Fibroblast of skin of left quadriceps (primary cell): ENCODE measurements at places on chromosomes 5 and 9.

DNA sequence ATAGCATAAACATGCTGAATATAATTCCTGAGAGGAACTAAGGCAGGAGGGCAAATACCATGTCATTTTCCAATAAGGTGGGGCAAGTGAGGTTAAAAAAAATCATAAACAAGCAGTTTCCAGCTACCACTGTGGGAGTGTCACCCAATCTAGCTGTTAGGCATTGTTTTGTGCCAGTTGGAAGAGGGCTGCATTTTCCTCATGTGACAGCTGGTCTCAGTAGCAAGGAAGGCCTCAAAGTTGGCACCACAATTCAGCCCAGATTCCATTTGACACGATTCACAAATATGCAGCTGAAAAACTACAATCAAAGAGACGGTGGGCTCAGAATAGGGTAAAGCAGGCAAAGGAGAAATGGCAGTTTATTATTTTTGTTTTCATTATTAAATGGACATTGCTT lies 636.1 kb downstream of the KIF4B start:
- no peak for DNase-seq

DNA sequence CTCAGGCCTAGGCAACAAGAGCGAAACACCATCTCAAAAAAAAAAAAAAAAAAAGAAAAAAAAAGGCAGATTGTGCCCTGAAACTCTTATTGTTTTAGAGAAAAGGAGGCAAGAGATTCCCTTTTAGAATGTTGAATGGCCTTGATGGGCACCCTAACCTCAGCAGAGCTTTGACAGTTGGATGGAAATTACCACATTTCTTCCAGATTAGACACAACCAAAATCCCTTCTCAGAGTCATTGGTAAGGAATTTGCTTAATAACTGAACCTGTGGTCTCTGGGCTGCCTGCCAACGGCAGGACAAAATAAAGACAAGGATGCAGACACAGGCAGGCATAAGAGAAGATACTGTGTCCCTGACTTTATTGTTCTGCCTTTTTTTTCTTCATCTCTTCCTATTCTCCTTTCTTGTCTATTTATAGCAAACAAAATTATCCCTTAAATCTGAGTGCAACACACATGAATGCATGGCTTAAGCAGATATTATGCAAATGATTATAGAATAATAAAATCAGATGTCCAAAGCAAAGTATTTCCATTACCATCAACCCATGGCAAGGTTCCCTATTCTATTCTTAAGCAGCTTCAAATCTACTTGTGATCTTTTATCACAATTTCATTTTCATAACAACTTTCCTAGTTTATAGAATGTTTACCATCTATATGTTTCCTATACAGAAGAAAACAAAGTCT lies 37.3 kb upstream of the TRIO start:
- DNase-seq = peak; percentile 90

DNA sequence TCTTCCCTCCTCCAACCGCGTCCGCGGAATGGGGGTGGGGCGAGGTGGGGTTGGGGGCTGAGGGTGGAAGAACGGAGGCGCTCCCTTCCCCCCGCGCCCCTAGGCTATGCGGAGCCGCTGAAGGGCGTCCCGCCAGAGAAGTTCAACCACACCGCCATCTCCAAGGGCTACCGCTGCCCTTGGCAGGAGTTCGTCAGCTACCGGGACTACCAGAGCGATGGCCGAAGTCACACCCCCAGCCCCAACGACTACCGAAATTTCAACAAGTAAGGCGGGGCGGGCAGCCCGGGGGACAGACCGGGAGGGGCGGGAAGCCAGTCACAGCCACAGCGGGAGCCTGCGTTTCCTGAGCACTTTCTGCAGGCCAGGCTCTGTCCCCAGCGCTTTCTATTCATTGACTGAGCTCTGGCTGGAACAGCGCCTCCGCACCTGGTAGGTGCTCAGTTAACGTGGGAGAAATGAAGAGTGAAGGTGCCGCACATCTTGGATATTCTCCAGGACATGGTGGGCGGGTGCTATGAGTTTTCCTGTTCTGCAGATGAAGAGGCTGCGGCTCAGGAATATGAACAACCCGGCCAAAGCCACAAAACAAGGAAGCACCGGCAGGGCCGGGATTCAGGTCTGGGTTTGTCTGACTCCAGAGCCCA lies 11.3 kb downstream of the MYOZ3 start:
- DNase-seq = no peak

DNA sequence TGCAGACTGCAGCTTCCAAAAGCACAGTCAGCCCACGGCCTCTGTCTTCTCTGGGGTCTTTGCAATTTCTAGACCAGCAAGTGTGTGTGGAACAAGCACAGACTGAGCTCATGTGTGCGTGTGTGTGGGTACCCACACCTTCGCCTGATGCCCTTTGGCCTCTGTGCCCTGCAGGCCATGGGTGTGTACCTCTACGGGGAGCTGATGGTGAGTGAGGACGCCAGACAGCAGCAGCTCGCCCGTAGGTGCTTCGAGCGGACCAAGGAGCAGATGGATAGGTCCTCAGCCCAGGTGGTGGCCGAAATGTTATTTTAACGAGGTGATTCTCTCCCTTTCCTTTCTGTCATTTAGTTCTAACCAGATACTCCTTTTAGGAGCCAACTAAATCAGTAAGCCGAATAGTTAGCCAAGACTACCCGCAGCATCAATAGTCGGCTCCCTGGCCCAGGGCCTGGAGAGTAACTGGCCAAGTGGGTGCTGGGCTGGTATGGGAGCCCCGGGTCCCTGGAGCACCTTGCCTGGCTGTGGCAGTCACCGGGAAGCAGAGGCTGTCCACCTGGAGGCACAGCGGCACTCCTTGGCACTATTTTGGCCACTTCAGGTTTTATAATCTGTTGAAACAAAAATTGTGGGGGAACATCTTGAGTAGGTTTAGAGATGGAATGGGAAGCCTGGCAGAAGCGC lies 235.0 kb downstream of the FANCC start:
- DNase-seq = no peak

DNA sequence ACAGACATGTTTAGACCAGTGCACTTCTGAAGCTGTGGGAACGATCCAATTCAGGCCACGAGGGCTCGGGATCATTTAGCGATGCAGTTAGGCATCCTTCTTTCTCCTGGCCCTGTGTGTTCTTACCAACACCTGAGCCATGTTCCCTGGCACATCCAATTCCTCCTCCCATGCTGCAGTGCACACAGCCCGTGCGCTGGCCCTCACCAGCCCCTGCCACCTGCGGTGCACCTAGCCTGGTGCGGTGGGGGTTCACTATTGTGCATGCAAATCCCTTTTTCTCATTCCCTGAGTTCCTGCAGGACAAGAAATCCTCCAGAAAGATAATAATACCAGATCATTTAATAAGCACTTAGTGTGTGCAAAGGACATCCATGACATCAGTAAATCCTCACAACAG lies 53.5 kb downstream of the NEURL1B start:
- DNase-seq = no peak

- DNase-seq = peak; percentile 26
Observed at GRCh38 chr5:20113031-20113715, 125.2 kb upstream of the CDH18 start.

- no peak for DNase-seq
Observed at GRCh38 chr5:135085936-135086725, 52.1 kb upstream of the PITX1 start.

- DNase-seq = no peak
Observed at GRCh38 chr9:134930398-134930797, 12.7 kb upstream of the FCN1 start.

DNA sequence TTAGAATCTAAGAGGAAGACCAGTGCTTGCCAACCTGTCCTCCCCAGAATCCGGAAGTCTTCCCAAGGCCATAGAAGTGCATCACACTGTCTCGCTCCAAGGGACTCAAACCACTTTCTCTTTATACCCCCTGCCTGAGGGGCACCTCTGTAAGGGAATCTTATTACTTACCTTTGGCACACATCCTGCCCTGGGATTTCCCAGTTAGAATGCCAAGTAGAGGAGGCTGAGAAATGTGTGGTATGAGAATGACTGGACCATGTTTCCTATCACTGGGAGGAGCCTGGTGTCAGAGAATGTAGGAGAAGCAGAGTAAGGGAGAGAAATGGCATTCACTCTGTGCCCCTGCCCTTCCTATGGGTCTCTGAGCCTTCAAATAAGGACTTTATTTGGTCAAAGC lies 85.8 kb downstream of the AOPEP start:
- peak; percentile 28 for DNase-seq

GRCh38 chr5:137700282-137700680 lies 35.6 kb downstream of the KLHL3 start:
- no peak for DNase-seq

GRCh38 chr9:129455151-129455995 lies 165.5 kb downstream of the C9orf50 start:
- DNase-seq = no peak

GRCh38 chr5:90084342-90084741 lies 325.2 kb downstream of the CETN3 start:
- DNase-seq = no peak

DNA sequence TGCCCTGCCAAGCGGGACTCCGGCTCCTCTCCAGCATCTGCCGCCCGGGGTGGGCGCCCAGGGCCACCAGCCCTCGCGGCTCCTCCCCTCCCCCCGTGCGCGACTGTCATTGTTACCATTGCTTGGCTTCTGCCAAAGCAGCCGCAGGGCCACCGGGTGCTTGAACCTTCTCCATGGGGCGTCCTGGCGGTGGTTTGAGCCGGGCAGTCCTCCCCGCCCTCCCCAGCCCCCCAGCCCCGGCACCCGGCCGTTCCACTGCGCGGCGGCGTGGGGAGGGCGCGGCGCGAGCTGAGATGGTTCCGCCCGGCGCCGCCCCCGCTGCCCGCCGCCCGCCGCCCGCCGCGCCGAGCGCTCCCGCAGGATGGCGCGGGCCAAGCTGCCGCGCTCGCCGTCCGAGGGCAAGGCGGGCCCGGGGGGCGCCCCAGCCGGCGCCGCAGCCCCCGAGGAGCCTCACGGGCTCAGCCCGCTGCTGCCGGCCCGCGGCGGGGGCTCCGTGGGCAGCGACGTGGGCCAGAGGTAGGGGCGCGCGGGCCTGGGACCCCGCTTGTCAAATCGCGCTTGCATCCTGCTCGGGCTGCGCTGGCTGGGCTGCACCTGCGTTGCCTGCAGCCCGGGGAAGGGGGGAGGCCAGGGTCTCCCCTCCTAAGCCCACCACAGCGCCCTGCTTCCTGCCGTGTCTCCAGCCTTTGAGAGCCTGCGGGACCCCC lies 34.4 kb downstream of the KCNT1 start:
- DNase-seq = no peak

GRCh38 chr9:85212887-85213286 lies 528.9 kb downstream of the AGTPBP1 start:
- DNase-seq = peak; percentile 85

DNA sequence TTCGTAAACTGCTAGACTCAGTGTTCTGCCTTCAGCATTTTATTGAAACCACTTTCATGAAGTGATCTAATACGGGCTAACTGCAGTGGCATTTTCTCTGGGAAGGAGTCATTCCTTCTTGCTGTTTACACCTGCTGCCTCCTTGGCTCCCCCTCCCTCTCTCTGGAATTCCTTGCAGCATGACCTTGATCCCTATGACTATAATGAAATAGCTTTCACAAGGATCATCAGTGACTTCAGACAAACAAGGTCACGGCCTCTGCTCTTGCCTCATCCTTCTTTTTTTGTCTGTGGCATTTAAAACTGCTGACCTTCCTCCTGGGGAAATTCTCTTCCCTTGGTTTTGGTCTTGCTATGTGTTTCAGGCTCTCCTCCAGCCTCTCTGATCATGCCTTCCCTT lies 90.2 kb downstream of the ZNF462 start:
- DNase-seq = no peak

GRCh38 chr9:127336086-127336485 lies 60.9 kb upstream of the SLC2A8 start:
- no peak for DNase-seq

GRCh38 chr9:108057421-108058134 lies 568.0 kb upstream of the KLF4 start:
- DNase-seq = peak; percentile 90

GRCh38 chr5:11596185-11596584 lies 308.1 kb downstream of the CTNND2 start:
- DNase-seq = no peak

- no peak for DNase-seq
Observed at GRCh38 chr5:169871826-169872490, 108.3 kb downstream of the INSYN2B start.

DNA sequence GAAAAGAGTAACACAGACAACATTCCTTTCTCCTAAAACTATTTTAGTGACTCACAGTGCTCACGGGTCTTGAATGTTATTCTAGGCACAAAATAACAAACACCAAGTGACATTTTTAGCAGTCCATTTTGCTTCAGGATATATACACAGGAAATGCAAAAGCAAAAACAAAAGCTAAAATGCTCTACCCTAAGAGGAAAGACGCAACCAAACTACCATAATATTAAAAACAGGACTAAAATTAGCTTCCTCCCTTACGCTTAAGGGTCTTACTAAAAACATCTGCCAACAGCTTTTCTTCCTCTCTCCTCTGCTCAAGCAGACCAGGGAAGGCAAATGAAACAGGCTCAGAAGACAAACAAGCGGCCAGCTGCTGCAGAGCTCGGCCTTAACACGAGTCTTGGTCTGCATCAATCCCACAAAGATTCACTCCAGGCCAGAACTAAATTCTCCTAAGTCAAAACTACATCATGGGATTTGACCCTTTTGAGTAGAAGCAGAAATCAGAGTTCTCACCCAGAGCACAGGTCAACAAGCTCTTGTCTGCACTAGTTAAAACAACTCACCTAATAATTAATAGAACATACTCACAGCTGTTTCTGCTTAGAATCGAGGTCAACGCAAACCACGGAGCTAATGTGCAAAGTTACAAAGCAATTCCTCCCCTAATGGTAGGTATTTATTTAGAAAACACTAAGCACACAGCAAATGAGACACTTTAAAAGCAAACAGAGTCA lies 62.3 kb downstream of the RAPGEF1 start:
- no peak for DNase-seq

DNA sequence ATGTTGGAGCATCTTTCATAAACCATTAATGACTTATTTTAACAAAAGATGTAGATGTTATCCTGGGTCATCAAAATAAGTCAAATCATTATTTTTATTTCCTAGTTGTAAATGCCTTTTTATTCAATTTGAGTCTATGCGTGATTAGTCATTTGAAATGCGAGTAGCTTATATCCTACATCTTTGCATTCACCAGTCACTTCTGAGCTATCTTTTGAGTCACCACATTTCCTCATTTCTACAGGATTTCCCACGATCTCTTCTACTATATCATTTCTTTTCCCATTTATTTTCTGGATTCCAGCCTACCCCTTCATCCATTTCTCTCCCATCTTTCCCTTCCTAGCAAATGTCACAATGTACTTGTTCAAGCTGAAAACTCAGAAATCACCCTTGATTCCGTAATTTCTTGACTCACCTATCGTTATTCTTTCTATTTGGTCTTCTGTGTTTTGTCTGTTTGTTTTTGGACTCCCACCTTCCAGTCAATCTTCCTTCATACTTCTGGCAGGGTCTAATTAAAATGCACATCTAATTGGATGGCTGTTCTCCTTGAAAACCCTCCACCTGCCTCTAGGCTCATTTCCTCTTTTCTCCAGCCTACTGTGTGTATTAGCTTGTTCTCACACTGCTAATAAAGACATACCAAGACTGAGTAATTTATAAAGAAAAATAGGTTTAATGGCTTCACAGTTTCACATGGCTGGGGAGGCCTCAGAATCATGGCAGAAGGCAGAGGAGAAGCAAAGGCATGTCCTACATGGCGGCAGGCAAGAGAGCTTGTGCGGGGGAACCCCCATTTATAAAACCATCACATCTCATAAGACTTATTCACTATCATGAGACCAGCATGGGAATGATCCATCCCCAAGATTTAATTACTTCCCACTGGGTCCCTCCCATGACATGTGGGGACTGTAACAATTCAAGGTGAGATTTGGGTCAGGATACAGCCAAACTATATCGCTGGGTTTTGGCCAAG lies 112.4 kb downstream of the MEF2C start:
- peak; percentile 32 for DNase-seq
